ENCODE measurements at places on chromosomes 4 and X.

- no peak for DNase-seq
These were observed 25.3 kb upstream of the GATB start for GRCh38 chr4:151786158-151786495.

DNA sequence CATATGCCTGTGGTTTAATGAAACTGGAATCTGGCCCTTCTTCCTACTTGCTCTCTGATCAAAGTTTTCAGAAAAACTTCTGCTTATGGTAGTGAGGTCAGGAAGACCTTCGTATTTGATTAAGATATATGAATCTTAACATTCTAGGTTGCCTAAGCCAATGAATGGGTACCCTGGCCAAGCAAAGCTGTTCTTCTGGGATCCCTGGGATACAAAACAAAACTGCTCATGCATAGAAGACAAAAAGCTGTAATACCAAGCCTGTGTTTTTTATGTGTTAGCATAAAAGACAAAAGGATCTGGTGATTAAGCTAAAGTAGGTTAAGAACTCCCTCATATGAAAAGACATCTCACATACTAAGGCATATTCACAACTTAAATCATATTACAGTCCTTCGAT, 21.6 kb downstream of the ANKRD17 start:
- DNase-seq = no peak

GRCh38 chr4:3250956-3251690, 2.2 kb downstream of the MSANTD1 start:
- peak; percentile 75 for DNase-seq

GRCh38 chrX:120446498-120446897, 22.6 kb downstream of the LAMP2 start:
- DNase-seq = no peak

DNA sequence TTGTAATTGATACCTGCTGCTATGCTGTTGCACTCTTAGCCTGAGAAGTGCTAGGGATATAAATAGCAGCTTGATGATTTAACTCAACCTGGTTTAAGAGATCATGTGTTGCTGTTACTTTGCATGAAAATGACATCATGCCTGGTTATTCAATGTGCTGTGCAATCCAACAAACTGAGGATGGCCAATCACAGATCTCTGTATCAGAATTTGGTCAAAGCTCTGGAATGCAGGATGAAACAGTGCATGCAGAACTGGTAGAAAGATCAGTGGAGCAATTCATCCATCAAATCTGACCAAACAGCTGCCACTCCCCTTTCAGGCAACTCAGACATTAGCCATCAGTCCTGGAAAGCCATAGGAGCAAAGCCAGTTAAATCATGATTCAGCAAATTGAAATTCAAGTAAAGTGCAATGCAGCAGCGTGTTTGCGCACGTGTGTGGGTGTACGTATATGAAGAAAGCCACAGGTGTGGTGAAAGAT, 160.3 kb upstream of the RASGEF1B start:
- peak; percentile 50 for DNase-seq

GRCh38 chrX:48702032-48702431, 5.5 kb downstream of the SUV39H1 start:
- no peak for DNase-seq

DNA sequence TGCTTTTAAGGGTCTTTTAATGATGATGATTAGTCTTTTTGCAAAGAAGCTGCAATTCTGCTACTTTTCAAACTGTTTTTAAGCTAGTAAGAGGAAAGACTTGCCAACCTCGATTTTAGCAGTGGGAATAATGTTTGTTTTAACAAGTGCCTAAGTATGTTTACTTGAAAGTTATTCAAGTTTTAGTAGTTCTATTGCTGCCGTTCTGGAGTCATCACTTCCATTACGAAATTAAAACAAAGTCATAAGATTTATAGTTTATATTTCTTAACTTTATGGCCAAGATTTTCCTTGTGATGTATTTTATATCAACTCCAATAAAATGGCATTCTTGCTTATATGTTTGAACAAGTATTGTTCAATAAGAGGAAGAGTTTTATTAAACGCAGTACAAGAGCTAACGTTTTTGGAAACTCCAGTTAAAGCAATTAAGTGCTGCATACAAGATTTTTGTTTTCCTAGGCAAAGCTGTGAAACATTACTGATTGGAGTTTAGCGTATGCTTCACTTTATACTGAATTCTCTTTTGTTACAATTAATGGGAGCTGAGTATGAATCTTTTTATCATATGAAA, 211.3 kb downstream of the TENM3 start:
- no peak for DNase-seq

GRCh38 chr4:10416441-10416840, 40.8 kb downstream of the ZNF518B start:
- no peak for DNase-seq

DNA sequence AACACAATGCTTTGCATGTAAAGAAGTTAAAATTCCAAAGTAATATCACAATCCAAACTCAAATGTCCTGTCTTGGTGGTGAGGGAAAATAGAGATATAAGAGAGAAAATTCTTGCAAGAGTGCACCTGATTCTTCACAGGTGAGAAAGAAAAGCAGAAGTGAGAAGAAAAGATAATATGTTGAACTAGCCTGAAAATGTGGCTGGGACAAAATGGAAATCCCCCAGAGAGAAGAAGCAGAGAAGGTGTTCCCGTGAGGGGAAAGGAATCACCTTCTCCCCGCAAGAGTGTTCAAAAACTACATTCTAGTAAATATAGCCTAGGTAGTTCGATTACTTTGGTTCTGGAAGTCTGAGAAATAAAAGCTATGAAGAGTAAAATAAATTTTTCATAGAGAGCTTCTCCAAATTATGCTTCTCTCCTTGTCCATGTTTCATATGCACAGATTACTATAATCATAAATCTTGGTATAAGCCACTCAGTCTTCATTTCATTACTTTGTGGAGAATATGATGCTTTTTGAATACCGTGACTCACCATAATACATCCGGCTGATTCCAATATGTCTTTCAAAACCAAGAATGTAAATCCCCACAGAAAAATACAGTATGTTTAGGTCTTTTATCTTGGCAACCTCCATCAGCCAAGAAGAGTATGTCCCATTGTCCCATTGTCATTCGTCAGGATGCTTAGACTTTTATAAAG, 63.1 kb downstream of the COX18 start:
- no peak for DNase-seq

GRCh38 chr4:154471526-154472331, 19.9 kb downstream of the DCHS2 start:
- DNase-seq = peak; percentile 40

DNA sequence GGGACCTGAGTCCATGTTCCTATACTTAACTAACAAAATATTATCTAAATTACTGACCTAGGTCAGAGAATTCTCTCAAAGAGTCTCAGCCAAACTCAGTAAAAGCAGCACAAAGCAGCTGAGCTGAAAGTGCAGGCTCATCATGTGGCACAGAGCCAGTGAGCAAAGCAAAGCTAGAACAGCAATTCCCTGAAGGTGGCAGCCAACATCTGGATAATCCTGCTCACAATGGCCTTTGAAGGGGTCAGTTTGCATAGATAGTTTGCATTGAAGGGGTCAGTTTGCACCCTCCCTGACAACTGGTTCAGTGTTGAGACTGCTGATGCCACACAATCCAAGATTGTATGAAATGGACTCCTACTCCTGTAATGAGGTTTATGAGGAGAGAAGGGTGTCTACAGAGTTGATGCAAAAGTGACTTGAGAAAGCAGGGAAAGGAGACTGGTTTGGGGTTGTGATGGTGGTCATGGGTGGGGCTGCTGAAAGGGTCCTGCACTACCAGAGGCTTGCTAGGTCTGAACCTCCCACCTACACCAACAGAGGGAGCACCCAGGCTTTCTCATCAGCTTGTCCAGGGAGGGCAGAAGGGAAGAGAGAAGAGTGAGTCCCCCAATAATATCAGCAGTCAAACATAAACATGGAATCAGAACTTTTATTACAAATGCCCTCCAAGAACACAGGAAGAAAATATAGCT, 39.7 kb downstream of the TRIM61 start:
- peak; percentile 30 for DNase-seq

- DNase-seq = no peak
These were observed 89.3 kb upstream of the ENPP6 start for GRCh38 chr4:184306949-184307348.

DNA sequence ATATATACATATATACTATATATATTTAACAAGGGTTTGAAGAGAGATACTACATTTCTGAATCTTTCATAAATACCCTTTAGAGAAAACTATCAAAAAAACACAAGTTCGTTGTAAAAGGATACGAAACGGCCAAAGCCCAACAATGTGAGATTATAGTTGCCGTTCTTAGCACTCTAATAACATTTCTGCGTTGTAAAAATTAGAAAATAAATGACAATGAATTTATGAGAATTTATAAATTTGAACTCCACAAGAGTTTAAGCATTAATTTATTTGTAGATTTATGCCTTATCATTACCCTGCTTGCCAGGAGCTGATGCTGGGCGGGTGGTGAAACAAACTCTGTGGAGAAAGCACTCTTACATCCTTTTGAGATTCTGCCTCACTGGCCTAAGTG, 1.1 kb downstream of the WDR17 start:
- no peak for DNase-seq

DNA sequence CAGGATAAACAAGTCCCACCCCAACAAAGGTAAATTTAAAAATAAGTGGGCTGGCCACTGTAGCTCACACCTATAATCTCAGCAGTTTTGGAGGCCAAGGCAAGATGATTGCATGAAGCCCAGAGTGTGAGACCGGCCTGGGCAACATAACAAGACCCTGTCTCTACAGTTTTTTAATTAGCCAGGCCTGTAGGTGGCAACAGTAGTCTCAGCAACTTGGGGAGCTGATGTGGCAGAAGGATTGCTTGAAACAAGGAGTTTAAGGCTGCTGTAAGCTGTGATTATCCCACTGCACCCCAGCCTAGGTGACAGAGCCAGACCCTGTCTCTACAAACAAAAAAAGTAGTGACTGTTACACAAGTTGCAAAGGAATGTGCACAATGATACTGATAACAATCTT, 74.6 kb upstream of the FAAH2 start:
- no peak for DNase-seq

GRCh38 chr4:82515705-82516104, 46.1 kb downstream of the TMEM150C start:
- DNase-seq = peak; percentile 34

All from eye (tissue), 1 donor.